Stimulated activated CD8-positive, alpha-beta memory T cell treated with anti-CD3 and anti-CD28 coated beads, Interleukin-15, amount 100 ng/mL, for 24 hours (primary cell): ENCODE measurements at places on chromosomes 2 and 18.

- no peak for DNase-seq
Measured at GRCh38 chr18:9643549-9643948, 29.2 kb upstream of the PPP4R1 start.

DNA sequence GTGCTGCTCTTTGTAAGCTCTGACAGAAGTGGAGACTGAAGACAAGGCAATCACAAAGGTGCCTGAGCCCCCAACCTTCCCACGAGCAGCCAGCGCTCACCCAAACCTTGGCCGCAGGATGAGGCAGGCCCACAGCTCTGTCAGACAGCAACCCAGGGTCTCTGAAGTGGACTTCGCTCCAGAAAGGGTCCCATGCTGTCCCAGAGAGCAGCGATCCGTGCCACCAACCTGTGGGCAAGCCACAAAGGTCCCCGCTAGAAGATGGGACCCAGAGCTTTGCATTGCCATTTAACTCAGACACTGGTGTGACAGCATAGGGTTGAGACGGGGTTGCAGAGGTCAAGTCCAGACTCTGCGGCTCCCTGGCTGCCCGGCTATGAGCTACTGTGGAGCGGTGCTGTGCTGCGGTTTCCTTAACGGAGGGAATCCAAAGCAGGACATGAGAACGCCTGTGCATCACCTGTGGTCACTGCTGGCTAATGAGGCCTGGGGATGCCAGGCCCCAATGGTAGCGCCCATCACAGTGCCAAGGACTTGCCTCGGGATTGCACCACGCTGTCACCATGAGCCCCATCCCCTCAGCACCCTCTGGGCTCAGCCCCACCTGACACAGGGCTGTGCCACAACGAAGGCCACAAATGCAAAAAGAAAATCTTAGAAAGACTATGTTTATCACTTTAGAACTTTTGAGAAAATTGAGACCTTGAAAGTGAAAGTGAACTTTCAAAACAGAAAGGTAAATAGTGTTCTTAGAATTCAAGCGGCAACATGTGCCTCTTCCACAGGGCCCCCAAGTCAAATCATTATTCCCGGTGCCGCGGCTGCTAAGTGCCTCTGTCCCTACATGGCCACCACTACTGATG lies 103.4 kb downstream of the HDAC4 start:
- DNase-seq: no peak

DNA sequence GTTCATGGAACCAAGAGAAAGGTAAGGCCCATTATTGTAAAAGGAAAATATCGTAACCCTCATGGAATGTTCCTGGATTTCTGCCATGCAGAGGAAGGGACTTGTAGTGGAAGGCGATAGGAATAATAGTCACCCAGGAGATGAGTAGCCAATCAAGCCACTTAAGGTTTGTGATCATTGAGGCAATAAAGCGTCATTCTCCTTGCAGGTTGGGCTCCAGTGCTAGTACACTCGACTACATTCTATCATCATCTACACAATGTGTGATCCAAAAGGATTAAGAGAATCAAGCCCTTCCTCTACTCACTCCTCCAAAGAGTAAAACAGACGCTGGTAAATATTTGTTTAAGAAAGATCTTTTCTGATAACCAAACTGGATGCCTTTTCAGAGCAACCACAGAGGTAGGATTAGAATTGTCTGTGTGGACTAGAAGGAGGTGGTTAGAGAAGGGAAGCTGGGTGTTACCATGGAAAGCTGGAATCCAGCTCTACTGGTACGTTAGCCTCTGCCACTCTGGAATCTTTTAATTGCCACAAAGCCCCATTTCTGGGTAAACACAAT lies 245.7 kb downstream of the IKZF2 start:
- DNase-seq: no peak

DNA sequence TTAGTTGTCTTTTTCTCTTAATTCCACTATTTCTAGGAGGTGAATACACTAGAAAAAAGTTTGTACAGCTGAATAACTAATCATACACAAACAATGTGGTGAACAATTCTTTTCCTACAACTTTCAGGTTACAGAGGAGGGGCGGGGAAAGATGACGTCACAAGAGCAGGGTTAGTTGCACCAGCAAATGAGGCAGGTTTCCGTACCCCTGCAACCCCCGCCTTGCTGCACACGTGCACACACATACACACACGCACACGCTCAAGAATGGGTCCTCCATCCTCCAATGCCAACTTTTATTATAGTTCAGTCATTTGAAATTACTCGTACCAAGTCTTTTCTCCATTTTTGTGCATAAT lies 122.8 kb downstream of the ARL4C start:
- no peak for DNase-seq

- DNase-seq: no peak
Measured at GRCh38 chr2:114127372-114127771, 237.5 kb downstream of the ACTR3 start.

- DNase-seq: no peak
Measured at GRCh38 chr18:42030586-42031182, 75.7 kb downstream of the PIK3C3 start.

GRCh38 chr2:74001121-74001520 lies 16.4 kb downstream of the TET3 start:
- DNase-seq: no peak

GRCh38 chr2:118246726-118247125 lies 158.5 kb downstream of the INSIG2 start:
- DNase-seq: no peak

DNA sequence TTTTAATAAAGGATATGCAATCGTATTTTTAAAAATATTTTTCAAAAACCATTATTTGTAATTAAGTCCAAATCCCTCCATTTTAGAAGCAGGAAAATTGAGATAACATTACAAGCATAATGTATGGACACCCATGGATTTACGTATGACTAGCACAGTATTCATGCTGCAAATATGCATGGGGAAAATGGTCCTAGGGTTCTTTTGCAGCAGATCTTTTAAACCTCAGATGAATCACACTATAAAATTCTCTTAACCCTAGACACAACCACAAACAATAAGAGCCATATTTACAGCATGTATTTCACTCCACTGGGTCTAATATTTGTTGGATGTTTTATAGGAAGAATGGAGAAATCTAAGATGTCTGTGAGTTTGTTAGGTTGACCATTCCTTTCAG lies 453.4 kb downstream of the TGIF1 start:
- DNase-seq: no peak

- no peak for DNase-seq
Measured at GRCh38 chr2:180291060-180291459, 284.0 kb upstream of the CWC22 start.

DNA sequence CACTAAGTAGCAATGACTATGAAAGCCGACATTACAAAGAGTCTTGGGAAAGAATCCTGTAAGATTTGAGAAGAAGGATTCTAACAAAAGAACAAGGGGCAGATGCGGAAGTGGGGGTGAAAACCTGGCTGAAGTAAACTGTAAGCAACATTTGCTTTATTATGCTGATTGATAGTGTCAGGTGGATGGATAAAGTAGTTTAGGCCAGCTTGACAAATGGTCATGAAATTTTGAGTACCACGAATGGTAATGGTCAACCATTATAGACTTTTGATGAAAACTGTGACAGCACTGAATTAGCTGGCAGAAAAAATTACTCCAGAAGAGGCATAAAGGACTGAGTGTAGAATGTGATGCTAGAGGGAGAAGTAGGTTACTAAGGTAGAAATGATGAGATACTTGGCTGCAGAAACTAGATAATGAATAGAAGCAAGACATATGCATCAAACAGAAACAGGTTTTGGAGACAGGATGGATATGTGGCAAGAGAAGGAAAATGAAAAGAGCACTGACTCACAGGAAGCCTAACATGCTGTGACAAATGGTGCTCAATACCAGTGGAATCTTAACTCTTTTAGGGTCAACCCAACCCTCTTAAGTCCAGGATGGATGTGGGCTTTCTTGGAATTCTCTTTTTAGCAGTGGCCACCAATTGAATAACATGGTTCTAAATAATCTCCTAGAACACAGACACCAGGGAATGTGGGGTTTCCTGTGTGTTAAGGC lies 6.8 kb downstream of the THUMPD2 start:
- DNase-seq: no peak

DNA sequence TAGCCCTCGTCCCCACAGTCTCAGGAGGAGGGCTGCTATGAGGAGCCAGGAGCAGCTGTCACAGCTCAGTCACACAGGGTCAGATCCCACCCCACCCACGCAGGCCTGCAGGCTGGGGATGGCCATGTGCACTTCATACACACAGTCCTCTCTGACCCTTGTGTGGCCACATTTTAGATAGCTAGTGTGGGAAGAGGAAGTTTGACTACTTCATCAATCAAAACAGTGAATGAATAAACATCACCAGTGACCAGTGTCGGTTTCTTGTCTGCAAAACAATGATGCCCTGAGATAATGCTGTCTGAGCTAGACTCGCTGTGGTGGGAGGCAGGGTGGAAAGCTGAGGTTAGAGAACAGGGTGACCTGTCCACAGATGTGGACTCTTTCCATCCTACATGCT lies 107.1 kb downstream of the PIEZO2 start:
- DNase-seq: no peak

DNA sequence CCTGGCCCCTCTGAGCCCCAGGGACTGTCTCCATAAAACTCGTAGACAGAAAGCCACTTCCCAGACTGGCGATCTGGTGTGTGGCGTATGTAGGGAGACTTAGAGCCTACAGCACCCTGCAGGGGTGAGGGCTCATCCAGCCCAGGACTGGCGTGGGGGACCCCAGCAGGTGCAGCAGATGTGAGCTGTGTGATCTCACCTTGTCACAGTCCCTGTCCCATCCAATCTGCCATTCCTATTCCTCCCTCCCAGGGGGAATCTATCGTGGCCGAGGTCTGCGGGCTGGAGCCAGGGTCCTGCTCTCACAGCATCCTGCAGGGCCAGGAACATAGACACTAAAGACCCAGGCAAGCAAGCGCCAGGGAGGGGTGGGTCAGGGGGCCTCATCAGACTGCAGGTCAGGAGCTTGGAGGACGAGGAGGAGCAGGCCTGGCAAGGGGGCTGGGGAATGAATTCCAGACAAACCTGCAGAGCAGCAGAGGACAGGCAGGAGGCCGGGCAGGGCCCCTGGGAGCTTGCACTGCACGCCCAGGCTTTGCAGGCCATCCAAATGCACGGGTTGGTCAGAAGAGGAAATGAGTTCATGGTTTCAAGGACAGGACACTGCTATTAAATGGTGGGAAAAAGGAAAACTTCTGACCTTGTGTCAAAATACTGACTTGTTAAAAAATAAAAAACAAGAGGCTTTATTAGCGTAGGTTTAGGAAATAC lies 32.5 kb downstream of the HS6ST1 start:
- DNase-seq: no peak

GRCh38 chr2:2763351-2764000 lies 432.4 kb upstream of the MYT1L start:
- DNase-seq: no peak

GRCh38 chr18:66769375-66769774 lies 165.5 kb upstream of the CDH19 start:
- no peak for DNase-seq

- no peak for DNase-seq
Measured at GRCh38 chr2:218063896-218064295, 5.2 kb upstream of the RUFY4 start.

GRCh38 chr2:34379586-34379985 lies 780.5 kb upstream of the FAM98A start:
- DNase-seq: no peak

DNA sequence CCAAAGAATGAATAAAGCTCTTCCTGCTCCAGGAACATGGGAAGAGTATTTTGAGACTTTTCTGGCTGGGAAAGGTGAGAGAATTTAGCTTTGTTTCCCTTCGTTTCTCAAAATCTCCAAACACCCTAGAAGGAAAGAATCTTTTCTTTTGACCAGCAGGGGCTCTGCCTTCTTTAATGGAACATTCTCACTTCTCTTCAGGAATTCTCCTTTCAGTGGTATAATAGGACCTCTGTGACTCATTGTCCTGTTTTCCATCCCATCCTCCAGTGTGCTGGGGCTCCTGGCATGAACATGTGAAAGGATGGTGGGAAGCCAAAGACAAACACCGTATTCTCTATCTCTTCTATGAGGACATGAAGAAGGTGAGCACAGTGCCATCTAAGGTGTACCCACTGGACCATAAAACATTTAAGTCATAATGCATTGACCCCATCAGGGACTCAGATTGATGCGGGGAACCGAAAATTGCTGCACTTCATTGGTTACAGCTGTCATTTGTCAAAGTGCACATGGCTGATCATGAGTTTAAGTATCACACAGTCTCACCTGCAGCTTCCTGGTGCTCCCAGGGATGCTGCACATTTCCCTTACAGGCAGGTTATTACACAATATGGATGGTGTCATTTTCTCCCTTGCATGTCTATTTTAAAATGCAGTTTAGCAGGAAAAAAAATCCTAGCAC lies 5.5 kb downstream of the SULT1C4 start:
- DNase-seq: no peak

DNA sequence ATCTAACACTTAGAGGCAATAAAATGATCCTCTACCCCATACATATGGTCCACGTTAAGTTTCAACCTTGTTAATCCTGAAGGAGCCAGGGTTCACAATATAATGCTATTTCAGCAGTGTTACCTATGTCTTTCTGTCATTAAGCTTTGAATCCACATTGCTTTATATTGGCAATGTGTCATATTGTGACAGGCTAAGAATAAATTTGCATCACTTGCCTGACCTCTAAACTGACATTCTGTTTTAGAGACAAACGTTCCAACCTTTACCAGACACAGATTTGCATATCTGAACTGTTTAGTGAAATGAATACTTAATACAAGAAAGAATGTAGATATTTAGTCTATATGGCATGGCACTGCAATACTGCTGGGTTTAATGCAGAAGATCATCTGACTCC lies 98.4 kb downstream of the UNC80 start:
- no peak for DNase-seq

- no peak for DNase-seq
Measured at GRCh38 chr2:45709137-45709536, 57.7 kb downstream of the PRKCE start.

- DNase-seq: no peak
Measured at GRCh38 chr18:26540043-26540628, 8.2 kb downstream of the KCTD1 start.

DNA sequence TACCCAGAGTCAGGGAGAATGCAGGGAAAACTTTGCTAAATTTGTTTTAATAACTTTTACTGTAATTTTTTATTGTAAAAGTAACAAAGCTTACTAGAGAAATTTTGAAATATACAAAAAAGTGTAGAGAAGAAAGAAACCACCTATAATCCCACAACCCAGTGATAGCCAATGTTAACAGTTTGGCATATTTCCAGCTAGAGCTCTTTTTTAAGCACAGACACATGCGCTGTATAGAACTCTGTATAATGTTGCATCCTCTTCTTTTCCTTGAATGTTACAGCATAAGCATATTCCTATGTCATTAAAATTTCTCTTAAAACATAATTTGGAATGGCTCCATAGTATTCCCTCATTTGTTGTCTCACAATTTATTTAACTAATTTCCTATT lies 37.4 kb upstream of the EPAS1 start:
- DNase-seq: no peak

GRCh38 chr2:143994961-143995360 lies 525.0 kb downstream of the ZEB2 start:
- DNase-seq: no peak

- no peak for DNase-seq
Measured at GRCh38 chr2:61138859-61139258, 23.1 kb upstream of the C2orf74 start.

- DNase-seq: no peak
Measured at GRCh38 chr2:20507166-20507692, 60.4 kb downstream of the RHOB start.

GRCh38 chr2:26432859-26433258 lies 31.1 kb downstream of the DRC1 start:
- no peak for DNase-seq
